ENCODE measurements at places on chromosomes 7 and 10.
A peak's percentile ranks its signal among the peaks of the same experiment; 100 is the strongest.

DNA sequence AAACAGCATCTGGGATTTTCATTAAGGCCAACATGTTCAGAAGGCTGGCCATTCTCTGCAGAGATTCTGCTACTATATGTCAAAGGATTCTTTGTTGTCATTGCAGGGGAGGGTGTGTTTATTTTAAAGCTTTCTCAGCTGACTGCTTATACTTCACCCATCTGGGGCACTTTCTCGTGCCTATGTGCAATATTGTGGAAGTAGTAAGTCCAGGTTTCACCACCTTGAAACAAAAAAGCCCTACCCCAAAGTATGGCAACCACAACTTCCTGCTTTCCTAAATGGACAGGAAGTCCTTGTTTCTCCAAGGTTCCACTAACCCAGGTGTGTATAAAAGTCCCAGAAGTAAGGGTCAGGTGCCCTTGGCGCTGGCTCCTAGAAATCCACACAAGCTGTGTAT lies 58.7 kb upstream of the COL1A2 start:
- no peak for DNase-seq

- DNase-seq: peak; percentile 31
Measured at GRCh38 chr7:151232917-151233701, 826 bp downstream of the CHPF2 start.

GRCh38 chr10:5343561-5343960 lies 21.2 kb upstream of the UCN3 start:
- no peak for DNase-seq

- DNase-seq: no peak
Measured at GRCh38 chr7:144407266-144407931, 3.9 kb upstream of the NOBOX start.

DNA sequence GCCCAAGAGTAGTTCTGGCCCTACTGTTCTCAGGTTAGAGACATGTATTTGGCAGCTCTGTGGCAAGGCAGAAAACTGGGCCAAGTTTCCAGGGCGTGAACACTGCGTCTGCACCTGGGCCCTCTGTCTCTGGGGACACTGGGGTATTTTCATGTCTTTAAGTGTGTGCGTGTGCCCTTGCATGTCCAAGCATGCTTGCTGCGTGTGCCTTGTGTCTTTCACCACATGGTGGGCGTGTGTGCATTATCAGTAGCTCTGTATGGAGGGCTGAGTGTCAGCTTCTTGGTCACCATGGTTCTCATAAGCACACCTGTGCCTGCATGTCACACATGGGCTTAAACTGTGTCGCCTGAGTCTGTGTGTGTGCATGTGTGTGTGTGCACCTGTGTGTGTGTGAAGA lies 69.3 kb downstream of the HIPK2 start:
- no peak for DNase-seq

DNA sequence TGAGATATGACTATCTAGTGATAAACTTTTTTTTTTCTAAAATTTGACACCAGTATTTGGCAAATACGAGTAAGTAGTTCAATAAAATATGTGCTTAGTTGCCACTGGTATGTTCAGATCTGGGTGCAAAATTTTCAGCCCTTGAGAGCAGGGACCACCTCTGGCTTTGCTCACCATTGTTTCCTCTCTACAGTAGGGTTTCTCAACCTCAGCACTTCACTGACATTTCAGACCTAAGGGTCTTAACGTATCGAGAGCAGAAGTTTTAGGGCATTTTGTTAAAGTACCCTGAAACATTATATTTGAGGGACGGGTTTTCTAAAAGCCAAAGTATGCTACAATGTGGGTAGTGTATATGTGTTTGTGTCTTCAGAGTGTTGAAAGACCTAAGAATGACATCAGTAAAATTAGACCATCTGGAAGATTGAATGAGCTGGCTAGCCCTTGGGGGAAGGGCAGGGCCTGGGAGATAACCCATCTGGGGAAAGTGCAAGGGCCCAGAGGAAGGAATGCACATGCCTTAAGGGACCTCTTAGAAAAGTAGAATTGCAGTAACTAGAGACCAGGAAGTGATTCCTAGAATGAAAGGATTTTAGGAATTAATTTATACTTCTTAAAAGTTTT lies 11.8 kb downstream of the BZW2 start:
- DNase-seq: no peak

DNA sequence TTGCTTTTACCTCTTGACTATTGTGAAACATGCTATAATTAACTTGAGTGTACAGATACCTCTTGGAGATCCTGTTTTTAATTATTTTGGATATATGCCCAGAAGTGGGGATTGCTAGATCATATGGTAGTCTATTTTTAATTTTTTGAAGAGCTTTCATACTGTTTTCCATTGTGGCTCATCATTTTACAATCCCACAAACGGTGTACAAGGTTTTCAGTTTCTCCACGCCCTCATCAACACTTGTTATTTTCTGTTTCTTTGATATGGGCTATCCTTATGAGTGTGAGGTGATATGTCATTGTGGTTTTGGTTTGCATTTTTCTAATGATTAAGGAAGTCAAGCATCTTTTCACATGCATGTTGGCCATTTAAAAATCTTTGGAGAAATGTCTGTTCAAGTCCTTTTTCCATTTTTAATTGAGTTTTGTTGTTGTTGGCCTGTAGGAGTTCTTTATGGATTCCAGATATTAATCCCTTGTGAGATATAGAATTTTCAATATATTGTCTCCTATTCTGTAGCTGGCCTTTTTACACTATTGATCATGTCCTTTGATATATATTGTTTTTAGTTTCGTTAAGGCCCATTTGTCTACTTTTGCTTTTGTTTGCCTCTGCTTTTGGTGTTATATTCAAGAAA lies 7.5 kb downstream of the AGK start:
- no peak for DNase-seq

Data from activated CD4-positive, CD25-positive, alpha-beta regulatory T cell (primary cell).